Breast epithelium (tissue), 4 donors: ENCODE measurements at places on chromosomes 16 and 17. TPM values are rescaled to one million over a fixed set of nuclear protein-coding genes. Genes with fewer than 3 reads are reported as not detected.

DNA sequence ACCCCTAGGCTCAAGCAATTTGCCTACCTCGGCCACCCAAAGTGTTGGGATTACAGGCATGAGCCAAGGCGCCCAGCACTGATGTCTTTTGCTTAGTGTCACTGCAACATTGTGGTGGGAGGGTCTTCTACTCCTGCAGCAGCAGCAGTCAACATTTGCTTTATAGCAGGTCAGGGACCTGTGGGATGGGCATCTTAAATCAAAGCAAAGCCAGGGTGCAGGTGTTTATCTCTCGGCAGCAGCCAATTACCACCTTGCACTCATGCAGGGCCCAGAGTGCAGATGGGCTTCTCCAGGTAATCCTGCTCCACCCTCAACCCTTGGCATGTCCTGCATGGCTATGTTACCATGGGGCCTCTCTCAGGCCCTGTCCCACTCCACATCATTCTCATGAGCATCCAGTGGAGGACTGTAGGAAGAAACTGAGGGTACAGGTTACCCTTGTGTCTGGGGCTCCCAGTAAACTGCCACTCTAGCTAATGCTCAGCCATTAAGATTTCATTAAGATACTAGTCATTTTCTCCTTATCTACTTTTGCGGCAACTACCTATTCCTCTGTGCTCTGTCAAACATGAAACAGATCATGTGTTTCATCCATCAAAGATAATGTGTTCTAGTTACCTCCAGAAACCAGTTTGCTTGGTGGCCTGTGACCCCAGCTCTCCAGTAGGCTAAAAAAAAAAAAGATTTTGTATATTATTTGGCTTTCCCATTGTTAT is 16.8 kb downstream of the ADGRG5 start:
- no peaks in the 10 kb centered on the region for H3K4me1 ChIP-seq
- peak; percentile 27 for DNase-seq
- H3K27me3 ChIP-seq = no peaks in the 10 kb centered on the region
- H3K36me3 ChIP-seq = no peaks in the 10 kb centered on the region
- no peak overlapping the region for H3K27ac ChIP-seq
- H3K4me3 ChIP-seq = no peak overlapping the region

GRCh38 chr16:85387171-85387507 is 226.0 kb upstream of the GSE1 start:
- no peaks in the 10 kb centered on the region for H3K27me3 ChIP-seq
- no peak for DNase-seq
- H3K36me3 ChIP-seq = no peaks in the 10 kb centered on the region
- no peak overlapping the region for H3K27ac ChIP-seq
- no peak overlapping the region for H3K4me3 ChIP-seq
- H3K4me1 ChIP-seq = peaks cover 17% of the 10 kb centered on the region

- no peak overlapping the region for H3K4me3 ChIP-seq
- no peak overlapping the region for H3K27ac ChIP-seq
- H3K27me3 ChIP-seq = no peaks in the 10 kb centered on the region
- no peaks in the 10 kb centered on the region for H3K36me3 ChIP-seq
- H3K4me1 ChIP-seq = no peaks in the 10 kb centered on the region
- no peak for DNase-seq
These were observed 91.6 kb upstream of the DNAH9 start for GRCh38 chr17:11506635-11507034.

DNA sequence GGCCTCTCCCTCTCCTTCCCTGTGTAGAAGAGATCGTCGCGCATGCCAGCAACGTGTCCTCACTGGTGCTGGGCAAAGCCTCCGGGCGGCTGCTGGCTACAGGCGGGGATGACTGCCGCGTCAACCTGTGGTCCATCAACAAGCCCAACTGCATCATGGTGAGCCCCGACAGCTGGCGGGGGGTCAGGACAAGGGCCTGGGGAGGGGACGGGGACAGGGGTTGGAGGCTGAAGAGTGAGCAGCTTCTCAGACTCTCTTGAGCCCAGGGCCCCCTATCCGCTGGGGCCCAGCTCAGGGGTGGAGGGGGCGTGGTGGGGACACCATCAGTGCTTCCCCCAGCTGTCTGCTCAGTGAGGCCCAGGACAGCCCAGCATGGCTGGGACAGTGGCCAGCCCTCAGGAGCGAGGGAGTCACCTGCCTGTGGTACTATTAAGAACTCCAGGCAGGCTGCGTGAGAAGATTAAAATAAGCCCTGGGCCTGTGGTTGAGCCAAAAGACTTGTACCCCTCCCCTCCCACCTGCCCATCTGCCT is 6.2 kb downstream of the KATNB1 start:
- H3K27me3 ChIP-seq = no peaks in the 10 kb centered on the region
- H3K36me3 ChIP-seq = no peaks in the 10 kb centered on the region
- no peak overlapping the region for H3K4me3 ChIP-seq

DNA sequence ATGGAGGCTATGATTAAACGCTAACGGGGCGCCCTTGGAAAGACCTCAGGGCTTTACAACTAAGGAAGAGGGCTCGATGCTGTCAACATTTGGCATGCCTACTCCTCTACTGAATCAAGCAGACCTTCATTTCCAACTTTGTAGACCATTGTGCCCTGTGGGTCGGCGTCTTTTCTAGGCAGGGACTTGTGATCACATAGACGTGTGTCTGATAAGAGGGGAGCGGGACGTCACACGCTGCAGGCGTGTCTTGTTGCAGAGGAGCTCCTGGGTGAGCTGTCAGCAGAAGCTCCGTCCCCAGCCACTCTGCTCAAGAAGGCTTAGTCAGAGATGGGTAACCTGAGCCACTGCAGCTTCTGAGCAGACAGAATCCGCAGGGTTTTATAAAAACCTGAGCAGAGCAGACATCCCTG is 2.8 kb downstream of the MAPK8IP3 start:
- H3K4me3 ChIP-seq = peak overlapping the region; percentile 8
- H3K4me1 ChIP-seq = peaks cover 8% of the 10 kb centered on the region
- DNase-seq = no peak
- H3K27me3 ChIP-seq = no peaks in the 10 kb centered on the region

DNA sequence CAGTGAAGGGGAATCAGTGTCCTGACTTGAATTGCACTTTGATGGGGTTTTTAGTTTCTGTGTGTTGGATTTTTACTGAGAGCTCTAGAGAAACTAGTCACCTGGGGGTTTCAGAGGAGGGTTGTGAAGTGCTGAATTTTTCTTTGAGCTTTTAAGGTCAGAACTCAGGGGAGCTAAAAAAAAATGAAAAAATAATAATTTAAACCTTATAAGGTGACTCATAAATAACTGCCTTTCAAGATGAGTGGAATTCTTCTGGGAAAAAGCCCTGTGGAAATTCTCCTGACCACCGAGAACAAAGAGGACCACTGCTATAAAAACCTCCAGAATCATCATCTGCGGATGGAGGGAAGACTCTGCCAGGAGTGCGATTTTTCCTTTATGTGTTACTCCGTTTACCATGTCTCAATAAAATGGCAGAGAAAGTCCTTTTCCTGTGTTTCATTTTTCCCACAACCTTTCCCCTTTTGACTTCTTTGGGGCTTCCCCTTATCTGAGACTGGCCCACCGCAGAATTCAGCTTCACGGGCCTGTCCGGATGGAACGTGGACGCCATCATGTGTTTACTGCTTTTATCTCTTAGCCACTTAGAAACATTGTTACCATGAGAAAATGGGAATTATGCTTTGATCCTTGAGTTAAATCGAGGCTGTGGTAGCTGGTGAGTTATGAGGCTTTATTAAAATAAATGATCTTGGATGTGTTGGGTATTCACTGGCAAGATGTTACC is 39.7 kb downstream of the RPTOR start:
- no peak for DNase-seq
- H3K27me3 ChIP-seq = no peaks in the 10 kb centered on the region
- H3K36me3 ChIP-seq = no peaks in the 10 kb centered on the region
- H3K27ac ChIP-seq = no peak overlapping the region
- H3K4me3 ChIP-seq = no peak overlapping the region
- no peaks in the 10 kb centered on the region for H3K4me1 ChIP-seq

DNA sequence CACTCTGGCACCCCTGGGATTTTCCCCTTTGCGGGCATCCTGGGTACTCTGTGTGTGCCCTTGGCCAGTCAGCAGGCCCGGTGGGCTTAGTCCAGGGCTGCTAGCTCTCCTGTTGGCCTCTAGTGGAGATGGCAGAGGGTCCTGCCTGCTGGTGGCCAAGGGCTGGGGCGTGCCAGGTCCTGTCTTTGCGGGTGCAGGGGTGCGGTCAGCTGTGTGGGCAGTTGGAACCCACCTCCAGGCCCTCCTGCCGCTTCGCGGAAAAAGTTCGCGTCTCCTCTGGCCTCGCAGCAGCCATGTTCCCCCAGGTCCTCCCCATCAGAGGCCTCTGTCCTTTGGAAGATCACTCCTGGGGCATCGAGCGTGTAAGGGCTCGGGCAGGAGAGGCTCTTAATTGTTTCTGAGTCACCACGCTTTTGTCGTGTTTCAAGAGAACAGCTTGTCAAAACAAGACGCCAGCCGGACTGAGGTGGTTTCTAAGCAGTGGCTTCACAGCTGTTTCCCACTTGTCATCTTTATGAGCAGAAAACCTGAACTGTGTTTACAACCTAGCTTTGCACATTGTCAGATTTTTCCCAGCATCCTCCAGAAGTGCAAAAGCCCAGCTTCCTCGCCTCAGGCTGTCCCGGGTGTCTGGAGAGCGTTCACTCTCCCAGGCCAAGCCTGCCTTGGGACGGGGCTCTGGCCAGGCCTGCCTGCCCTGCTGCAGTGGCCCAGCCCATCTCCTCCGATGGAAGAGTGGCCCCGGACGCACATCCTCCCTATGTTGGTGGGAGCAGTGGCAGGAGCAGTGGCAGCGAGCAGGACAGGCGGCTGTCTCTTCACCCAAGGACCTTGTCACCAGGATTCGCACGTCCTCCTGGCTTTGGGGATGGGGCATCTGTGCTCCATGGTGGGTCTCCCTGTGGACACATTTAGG is 5.0 kb upstream of the DNASE1L2 start:
- no peak overlapping the region for H3K27ac ChIP-seq
- no peaks in the 10 kb centered on the region for H3K27me3 ChIP-seq
- peaks cover 10% of the 10 kb centered on the region for H3K4me1 ChIP-seq
- H3K4me3 ChIP-seq = no peak overlapping the region
- H3K36me3 ChIP-seq = peaks cover 24% of the 10 kb centered on the region
- no peak for DNase-seq

GRCh38 chr17:2396568-2397246 is 4.2 kb downstream of the MNT start:
- H3K27ac ChIP-seq = peak overlapping the region; percentile 99
- peak; percentile 89 for DNase-seq
- no peaks in the 10 kb centered on the region for H3K36me3 ChIP-seq
- no peaks in the 10 kb centered on the region for H3K27me3 ChIP-seq
- peak overlapping the region; percentile 99 for H3K4me3 ChIP-seq
- H3K4me1 ChIP-seq = peaks cover 46% of the 10 kb centered on the region

- no peaks in the 10 kb centered on the region for H3K36me3 ChIP-seq
- H3K4me3 ChIP-seq = no peak overlapping the region
- DNase-seq = no peak
- no peaks in the 10 kb centered on the region for H3K4me1 ChIP-seq
- no peak overlapping the region for H3K27ac ChIP-seq
These were observed 13.5 kb downstream of the MPG start for GRCh38 chr16:91484-91883.

DNA sequence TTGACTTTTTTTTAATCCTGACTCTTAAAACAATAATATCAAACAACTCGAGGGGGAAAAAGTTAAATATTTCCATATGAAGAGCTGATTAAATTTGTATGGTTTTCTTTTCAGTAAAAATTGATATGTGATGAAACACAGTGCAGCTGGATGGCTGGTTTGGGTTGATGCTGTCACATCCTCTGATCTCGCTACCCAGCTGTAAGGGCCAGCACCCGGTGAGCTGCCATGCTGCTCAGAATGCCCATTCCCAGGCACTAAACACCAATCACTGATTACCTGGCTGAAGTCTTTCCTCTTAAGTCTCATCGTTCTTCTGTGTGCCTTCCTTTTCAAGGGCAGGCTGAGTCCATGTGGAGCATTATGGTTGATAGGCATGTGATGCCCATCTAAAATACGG is 234.3 kb downstream of the IRX3 start:
- no peaks in the 10 kb centered on the region for H3K36me3 ChIP-seq
- H3K4me1 ChIP-seq = peaks cover 9% of the 10 kb centered on the region
- no peaks in the 10 kb centered on the region for H3K27me3 ChIP-seq

DNA sequence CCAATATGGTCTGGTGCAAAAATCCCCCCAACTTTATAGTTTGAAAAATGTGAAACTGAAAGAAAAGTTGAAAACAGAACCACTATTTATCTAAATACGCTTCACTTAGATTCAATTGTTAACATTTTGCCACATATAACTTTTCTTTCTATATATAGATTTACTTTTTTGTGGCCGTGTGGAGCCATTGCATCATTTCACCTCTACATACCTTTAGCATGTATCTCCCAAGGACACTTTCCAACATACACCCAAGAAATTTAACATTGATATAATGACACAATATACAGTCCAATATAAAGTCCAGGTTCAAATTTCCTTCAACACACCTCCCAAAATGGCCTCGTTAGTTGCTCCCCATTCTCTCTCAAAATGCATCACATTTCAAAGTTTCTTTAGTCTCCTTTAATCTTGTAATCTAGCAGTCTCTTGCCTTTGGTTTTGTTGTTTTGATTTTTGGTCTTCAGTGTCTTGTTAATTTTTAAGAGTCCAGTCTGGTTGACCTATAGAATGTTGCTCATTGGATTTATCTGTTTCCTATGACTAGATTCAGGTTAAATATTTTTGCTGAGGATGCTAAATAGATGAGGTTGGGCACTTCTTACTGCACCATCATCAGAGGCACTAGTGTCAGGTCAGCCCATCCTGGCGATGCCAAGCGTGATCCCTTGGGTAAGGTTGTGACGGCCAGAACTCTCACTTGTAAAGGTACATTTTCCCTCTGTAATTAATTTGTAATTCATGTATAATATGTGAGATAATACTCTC is 64.3 kb upstream of the BCAR1 start:
- no peak overlapping the region for H3K4me3 ChIP-seq
- no peak overlapping the region for H3K27ac ChIP-seq
- H3K27me3 ChIP-seq = no peaks in the 10 kb centered on the region
- no peak for DNase-seq

DNA sequence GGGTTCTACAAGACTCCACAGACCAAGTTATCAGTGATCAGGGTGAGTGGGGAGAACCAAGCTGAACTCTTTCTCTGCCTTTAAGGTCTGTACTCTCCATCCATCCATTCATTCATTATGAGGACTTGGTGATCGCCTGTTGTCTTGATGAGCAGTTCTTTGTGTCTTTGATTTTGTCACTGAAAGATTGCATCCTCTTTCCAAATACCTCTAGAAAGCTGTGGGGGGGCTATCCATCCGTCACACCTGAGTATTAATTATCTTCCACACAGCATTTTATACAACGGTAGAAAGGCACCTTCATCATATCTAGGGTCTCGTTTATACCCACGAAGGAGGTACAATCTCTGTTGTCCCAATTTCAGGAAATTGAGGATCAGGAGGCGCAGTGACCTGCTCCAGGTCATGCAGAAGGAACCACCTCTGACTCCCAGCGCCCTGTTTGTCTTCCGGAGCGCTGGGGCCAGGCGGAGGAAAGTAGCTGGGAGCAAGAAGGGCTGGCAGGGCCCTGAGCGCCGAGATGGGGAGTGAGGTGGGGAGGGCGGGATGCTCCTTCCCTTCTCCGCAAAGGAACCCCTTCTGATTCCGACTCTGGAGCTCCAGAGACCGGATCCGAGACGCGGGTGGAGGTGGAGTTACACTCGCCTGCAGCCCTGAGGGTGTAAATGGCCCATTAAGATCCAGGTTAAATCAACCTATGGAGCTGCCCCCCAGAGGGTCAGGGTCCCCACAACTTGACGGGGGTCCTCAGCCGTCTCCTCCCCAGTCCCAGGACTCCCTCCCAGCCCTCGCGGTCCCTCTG is 605 bp upstream of the ABAT start:
- no peaks in the 10 kb centered on the region for H3K36me3 ChIP-seq
- no peaks in the 10 kb centered on the region for H3K27me3 ChIP-seq
- H3K4me3 ChIP-seq = peak overlapping the region; percentile 73
- DNase-seq = no peak
- H3K4me1 ChIP-seq = no peaks in the 10 kb centered on the region
- H3K27ac ChIP-seq = peak overlapping the region; percentile 52

CLEC19A gene
- 0.29 TPM for total RNA-seq

MYOCD gene
- total RNA-seq = 0.64 TPM

ZNF205 gene
- 13.4 TPM for total RNA-seq

ZNF821 gene
- total RNA-seq = 3.7 TPM

BICDL2 gene
- total RNA-seq = 31.5 TPM
